Amniotic stem cell (primary cell): ENCODE measurements at places on chromosomes 6 and 20.

DNA sequence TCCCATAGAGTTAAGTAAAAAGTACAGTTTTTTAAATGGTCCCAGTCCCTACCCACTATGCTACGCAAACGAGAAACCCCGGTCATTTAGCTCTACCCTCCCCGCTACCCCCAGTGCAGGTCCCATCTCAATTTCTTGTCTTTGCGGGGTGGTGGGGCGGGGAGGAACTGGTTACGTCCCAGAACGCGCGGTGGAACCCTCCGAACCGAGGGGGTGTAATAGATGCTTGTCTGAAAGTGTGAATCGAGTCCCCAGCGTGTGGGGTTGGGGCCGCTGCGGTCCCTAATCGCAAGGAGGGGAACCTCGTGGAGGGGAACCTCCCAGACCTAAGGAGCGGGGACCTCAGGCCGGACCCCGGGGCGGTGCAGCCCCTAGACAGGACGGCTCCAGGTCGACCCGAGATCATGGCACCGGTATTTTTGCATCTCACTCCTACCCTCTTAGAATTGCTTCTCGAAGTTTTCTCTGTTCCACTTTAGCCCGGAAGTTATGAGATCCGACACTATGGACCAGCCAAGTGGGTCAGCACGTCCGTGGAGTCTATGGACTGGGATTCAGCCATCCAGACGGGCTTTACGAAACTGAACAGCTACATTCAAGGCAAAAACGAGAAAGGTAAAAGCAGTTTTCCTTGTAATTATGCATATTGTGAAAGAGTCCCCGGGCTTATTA lies 779 bp downstream of the HEBP2 start:
- DNase-seq = no peak

DNA sequence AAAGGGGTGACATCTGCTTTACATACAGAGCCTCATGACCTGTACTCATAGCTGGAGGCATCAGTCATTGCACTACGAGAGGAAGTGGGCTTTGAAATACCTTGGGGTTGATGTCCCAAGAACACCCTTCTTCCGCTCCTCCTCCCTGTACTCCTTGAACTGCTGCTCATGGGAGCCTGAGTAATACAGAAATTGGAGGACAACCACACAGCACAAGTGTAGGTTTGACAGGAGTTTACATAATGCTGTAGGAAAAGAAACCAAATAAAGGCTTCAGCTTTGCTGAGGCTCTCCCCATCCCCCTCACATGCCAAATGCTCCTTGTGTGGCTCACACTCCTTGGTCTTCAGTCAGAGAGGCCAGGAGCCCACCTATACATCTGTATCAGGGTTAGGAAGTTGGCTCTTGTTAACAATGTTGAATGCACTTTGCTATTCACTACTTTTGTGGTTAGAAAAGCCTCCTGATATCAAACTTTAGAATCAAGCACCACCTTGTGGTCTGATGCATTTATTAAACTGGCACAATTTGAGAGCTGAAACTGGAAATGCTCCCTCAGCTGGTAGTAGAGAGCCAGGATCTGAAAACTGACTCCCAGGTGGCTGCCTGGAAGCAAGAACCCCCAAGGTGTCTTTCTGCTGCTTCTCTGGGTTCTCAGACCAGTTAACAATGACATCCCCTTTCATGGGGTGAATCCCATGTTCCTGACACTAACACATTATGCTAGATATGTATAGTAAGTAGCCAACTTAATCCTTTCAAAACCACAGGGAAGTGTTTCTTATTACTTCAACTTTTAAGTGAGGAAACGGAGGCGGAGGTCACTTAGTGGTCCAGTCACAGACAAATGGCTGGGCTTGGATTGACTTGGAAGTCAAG lies 56.2 kb upstream of the EDN1 start:
- DNase-seq = peak; percentile 37

- no peak for DNase-seq
Measured at GRCh38 chr6:5516036-5516435, 254.7 kb downstream of the FARS2 start.

GRCh38 chr20:46356195-46357029 lies 48.1 kb upstream of the CDH22 start:
- DNase-seq = no peak

DNA sequence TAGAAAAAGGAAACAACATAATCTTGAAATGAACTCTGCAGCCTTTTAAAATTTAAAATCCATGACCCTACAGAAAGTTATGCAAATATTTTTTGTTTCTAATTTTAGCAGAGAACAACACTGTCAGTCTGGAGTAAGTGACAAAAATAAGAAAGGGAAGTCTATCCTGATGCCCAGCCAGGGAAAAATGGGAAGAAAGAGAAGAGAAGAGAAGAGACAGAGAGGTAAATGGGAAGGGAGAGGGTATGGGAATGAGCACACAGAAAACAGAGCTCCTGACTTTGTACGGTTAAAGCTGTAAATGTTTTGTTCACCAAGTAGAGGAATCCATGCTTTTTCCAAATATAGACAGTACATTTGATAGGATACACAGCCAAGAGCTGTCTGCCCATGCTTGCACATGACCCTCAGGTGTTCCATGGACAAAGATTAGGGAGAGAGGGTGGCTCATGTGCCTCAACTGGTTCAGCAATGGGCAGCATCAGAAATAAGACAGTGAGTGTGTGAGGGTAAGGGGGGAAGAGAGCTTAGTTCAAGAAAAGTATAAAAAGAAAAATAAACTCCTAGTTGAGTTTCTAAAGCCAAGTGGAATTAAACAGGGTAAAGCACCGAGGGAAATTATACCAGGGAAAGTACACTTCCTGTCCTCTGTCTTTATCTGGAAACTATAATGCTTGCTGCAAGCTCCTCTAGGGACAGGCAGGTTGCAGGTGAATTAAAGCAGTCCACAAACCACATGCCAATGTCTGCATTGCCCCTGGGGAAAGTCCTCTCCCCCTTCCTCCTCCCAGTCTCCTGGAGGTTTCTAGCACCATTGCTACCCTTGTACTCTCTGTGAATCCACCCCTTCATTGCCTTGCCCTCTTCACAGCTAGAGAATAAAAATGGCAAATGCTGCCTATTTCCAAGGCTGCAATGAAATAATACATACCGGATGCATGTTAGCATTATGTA lies 30.0 kb downstream of the MAP3K5 start:
- DNase-seq = no peak

GRCh38 chr6:98324446-98324845 lies 509.9 kb upstream of the POU3F2 start:
- no peak for DNase-seq

DNA sequence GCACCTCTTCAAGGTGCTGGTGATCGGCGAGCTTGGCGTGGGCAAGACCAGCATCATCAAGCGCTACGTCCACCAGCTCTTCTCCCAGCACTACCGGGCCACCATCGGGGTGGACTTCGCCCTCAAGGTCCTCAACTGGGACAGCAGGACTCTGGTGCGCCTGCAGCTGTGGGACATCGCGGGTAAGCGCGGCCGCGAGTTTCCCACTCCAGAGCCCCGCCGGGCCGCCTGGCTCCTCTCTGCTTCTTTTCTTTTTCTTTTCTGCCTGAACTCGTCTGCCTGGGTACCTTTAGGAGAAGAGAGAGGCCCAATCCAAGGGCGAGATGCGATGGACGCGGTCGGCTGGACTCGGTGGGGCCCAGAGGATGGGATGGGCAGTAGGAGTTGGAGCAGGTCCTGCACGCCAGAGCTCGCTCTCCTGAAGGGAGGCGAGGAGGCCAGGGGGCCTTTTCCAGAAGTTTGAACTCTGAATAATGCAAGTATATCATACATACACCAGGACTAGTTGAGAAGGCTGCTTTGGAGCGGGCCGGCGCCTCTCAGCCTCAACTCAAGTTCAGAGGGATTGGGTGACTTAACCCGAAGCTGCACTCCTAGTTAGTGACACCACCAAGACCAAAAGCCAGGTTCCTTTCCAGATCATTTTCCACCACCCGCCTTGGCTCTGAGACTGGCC lies 445 bp downstream of the RAB32 start:
- peak; percentile 40 for DNase-seq

DNA sequence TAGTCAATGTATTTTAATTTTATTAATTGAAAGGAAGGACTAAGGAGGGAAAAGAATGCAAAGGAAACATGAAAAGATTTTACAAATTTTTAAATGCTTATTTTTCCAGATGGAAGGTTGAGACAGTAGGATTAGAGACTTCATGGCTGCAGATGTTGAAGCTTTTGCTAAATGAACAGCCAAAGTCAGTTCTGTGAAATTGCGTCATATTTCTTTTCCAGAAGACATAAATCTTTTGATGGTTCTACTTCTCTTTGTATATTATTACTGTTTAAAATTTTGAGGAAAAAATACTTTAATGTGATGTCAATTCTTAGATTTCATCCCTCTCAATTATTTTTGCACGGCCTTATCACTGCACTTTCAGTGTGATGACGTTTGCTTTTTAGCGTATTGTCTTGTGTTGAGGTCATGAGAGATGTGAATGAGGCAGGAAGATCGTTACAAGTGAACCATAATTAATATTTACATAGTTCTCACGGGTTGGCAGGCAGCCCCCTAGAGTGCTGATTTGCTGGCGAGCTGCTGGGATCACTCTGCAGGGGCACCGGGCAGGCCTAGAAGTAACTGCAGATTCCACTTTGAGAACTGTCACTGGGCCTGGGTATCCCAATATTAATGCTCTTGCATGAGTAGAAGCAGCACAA lies 158.1 kb downstream of the TBXT start:
- DNase-seq = no peak

DNA sequence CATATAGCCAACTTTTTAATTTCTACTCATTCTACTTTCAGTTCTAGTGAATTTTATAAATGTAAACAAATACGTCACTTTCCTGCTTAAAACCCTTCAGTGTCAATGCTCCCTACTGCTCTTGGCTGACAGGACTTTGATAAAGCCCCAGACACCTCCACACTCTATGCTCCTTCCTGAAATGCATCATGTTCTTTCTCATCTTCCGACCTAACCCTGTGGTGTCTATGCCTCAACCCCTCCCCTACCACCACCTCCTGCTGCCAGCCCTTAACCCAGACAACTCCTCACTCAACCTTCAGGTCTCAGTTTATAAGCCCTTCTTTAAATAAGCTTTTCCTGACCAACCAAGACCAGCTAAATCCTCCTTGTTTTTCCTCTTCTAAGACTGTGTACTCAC lies 19.1 kb downstream of the TLDC2 start:
- DNase-seq = no peak

DNA sequence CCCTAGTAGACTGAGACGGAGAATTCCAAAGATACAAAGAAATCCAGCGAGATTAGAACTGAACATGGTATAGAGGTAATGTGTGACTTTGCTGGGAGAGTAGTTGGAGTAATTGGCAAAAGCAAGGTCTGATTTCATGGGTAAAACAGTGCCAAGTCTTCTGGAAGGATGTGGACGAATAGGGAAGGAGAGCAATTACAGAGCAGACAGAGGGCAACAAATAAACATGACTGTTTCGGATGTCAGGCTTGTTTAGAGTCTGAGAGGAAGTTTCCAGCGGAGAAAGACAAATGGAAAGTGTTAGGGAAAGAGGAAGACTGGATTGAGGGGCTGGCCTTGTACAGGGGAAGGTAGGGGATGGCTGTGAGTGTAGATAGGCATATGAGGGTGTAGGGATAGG lies 282.2 kb upstream of the PRND start:
- DNase-seq = no peak

DNA sequence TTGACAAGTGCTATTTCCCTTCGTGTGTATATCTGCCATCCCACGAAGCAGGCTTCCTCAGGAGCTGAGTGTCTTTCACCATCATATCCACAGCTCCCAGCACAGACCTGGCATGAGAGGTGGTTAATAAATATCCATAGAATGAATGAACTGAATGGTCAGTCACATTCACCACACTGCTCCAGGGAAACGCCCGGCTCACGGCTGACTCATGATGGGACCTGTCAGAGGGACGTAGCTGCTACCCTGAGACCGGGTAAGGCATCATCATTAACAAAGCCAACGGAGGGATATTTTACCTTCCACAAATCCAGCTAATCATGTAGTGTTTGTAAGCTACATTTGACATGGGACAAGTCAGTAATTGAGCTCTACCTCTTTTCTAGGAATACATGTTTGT lies 12.5 kb downstream of the AGPAT4 start:
- no peak for DNase-seq

GRCh38 chr6:3209114-3210023 lies 18.1 kb downstream of the TUBB2B start:
- DNase-seq = peak; percentile 98

DNA sequence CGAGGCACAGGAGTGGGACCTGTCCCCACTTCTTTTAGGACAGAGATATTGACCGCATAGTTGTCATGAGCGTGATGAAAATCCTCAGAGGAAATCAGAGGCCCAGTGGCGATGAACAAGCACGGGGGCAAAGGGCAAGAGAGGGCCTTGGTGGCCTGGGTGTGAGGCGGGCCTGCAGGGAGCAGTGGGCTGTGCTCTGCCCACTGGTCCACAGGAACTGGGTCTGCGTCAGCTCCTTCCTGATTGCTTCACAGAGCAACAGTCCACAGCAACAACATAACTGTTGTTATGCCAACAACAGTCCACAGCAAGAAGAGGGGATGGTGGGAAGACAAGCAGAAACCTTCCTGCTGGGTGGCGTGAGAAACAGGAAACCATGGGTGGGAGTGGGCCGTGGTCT lies 335.6 kb downstream of the ZFAND3 start:
- no peak for DNase-seq

- no peak for DNase-seq
Measured at GRCh38 chr6:168884646-168885086, 369.0 kb downstream of the THBS2 start.

DNA sequence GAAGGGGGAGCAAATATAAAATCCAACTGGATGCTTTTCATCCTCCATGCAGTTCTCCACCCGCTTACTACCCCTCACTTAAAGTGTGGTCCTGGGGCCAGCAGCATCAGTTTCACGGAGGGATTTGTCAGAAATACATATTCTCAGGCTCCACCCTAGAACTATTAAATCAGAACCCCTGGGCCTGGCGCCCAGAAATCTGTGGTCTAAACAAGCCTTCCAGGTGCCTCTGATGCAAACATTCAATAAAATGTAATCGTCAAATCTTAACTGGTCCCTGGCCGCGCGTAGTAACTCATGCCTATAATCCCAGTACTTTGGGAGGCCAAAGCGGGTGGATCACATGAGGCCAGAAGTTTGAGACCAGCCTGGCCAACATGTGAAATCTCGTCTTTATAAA lies 47.7 kb downstream of the ATXN1 start:
- DNase-seq = no peak

DNA sequence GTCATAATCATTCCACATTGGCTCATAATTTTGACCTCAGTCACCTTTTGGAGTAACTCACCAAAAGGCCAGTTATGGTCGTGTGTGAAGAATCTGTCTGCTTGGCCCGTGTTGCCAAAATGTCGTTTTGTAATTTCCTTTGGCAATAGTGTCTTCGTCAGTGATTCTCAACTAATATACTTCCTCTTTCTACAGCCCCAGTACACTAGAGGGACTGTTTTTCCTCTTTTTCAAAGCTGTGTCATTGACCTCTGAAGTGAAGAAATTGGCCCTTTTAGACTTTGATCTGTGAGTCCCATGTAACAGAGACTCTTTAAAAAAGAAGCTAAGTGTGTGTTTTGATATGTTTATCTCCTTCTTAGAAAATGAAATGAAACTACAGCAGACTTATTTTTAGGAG lies 5.2 kb downstream of the FOXO3 start:
- DNase-seq = no peak
